ENCODE measurements at places on chromosomes 11 and 22. TPM values are rescaled to one million over a fixed set of nuclear protein-coding genes. Genes with fewer than 3 reads are reported as not detected.
A peak's percentile ranks its signal among the peaks of the same experiment; 100 is the strongest.

DNA sequence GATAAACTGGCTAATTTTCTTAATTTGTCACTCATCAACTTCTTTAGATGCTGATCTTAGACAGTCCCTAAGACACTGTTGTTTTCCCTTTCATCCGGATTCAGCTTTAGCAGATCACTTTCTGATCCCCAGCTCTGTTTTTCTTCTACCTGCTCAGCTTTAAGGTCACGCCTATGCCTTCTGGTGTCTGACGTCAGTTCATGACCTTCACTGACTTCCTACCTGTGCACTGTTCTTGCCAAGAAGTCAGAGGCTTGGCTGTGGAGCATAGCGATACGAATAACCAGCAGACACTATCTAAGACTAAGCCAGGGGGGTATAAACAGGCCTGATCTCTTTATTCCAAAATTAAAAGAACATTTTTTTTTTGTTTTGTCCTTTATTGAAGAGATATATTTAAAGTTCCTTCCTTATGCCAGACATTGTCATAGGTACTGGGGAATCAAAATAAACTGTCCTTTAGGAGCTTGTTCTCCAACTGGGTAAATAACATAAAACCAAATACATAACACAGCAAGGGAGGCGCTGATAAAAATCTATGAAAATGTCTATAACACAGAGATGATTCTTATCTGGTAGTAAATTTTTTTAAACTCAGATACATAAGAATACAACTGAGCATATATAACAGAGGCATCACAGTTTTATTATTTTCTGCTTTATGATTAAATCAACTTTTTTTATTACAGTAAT lies 352.2 kb upstream of the CTSC start:
- H3K27me3 ChIP-seq, result no peaks in the 10 kb centered on the region
- H3K36me3 ChIP-seq, result no peaks in the 10 kb centered on the region
- DNase-seq, result no peak

DNA sequence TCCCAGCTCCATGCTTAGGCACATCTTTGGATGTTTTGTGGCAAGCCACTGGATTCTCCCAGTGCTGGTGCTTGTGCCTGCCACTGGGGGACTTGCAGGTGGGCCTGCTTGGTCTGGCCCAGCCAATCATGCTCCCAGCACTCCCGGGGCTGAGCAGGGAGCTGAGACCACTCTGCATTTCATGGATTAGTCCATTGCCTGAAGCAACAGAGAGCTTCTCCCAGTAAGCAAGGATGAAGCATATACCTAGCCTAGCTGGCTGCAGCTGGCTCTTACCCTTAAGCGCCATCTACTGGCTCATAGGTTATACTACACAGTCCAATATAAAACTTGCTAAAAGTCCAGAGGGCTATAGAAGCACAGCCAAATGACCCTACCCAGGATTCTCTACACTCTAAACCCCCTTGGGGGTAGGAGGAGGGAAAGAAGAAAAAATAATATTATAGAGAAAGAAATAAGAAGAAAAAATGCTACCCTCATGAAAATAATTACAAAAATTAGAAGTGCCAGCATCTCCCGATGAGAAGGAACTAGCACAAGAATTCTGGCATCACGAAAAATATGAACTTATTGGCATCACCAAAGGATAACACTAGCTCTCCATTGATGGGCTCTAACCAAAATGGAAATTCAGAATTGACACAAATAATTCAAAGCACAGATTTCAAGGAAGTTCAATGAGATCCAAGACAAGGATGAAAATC lies 275.3 kb downstream of the C11orf87 start:
- H3K36me3 ChIP-seq, result no peaks in the 10 kb centered on the region
- H3K27me3 ChIP-seq, result no peaks in the 10 kb centered on the region
- H3K27ac ChIP-seq, result no peak overlapping the region
- no peak overlapping the region for H3K4me3 ChIP-seq

GRCh38 chr11:101889767-101890166 lies 25.0 kb upstream of the CEP126 start:
- H3K27ac ChIP-seq, result no peak overlapping the region
- no peaks in the 10 kb centered on the region for H3K36me3 ChIP-seq
- H3K4me1 ChIP-seq, result no peaks in the 10 kb centered on the region
- no peaks in the 10 kb centered on the region for H3K27me3 ChIP-seq
- H3K4me3 ChIP-seq, result no peak overlapping the region

DNA sequence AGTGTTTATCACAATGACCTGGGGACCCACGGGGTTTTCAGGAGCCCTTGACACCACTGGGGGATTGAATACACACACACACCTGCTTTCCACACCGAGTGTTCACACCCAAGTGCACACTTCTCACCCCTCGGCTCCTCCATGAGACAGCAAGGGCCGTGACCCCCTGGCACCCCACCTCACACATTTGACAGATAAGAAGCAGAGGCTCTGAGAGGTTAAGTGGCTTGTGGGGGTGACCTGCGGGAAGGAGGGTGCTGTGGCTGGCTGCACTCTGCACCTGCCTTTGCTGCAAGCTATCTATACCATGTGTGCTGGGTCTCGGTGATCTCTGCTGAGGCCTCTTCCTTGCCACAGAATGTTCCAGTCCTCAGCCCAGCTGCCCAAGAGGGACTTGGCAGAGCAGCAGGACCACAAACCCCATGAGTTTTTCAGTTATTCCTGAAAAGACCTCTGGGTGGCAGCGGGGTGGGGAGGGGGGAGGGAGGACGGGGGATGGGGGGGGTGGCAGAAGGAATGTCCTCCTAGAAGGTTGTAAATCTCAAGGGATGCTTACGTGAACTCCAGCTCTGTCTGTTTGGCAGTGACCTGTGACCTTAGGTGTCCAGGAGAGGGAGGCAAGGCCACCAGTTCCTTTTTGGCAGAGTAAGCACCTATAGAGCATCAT lies 47.9 kb upstream of the RFPL3 start:
- no peak overlapping the region for H3K27ac ChIP-seq
- H3K4me1 ChIP-seq, result no peaks in the 10 kb centered on the region

- no peak overlapping the region for H3K4me3 ChIP-seq
- H3K4me1 ChIP-seq, result no peaks in the 10 kb centered on the region
- no peak overlapping the region for H3K27ac ChIP-seq
- no peak for DNase-seq
- H3K36me3 ChIP-seq, result no peaks in the 10 kb centered on the region
Observed at GRCh38 chr11:120698918-120699317, 187.4 kb downstream of the GRIK4 start.

DNA sequence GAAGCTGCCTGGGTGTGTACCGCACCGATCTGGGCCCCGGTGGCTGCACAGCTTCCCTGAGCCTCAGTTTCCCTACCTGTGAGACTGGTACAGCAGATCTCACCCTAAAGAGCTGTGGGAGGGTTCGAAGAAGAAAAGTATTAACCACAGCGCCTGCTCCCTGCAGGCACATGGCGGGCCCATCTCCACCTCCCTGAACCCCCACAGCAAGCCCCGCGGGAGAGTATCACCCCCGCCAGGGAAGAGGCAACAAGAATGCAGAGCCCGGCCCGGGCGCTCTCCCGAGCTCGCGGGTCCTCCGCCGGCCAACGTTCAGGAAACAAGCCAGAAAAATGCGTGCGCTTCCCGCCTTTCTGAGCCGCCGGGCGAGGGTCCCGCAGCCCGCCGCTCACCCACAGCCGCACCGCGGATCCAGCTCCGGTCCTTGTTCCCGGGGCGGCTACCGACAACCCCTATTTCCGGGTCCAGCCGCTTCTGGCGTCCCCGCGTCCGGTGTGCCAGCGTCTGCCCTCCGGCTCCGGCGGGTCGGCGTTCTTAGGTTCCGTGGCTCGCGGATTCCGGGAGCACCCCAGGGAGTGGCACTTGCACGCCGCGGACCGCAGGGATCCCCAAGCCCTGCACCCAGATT lies at the start of gene TOP3B:
Gene TOP3B, minus strand, starts transcription at position 450 of the 628 bp plus-strand sequence. CDS start 7,078 bp downstream, outside the sequence.
- H3K27me3 ChIP-seq, result no peaks in the 10 kb centered on the region
- H3K4me3 ChIP-seq, result peak within 1 kb of the TSS; percentile 88
- H3K4me1 ChIP-seq, result peaks cover 16% of the 10 kb centered on the region
- DNase-seq, result peak; percentile 88
- H3K36me3 ChIP-seq, result peaks cover 6% of the 10 kb centered on the region

GRCh38 chr11:72776844-72777754 lies 16.7 kb downstream of the STARD10 start:
- no peak overlapping the region for H3K4me3 ChIP-seq
- H3K27ac ChIP-seq, result peak overlapping the region; percentile 4
- DNase-seq, result no peak
- H3K27me3 ChIP-seq, result no peaks in the 10 kb centered on the region
- H3K36me3 ChIP-seq, result no peaks in the 10 kb centered on the region
- H3K4me1 ChIP-seq, result peaks cover 46% of the 10 kb centered on the region

- H3K27me3 ChIP-seq, result no peaks in the 10 kb centered on the region
- H3K4me1 ChIP-seq, result peaks cover 33% of the 10 kb centered on the region
- peaks cover 78% of the 10 kb centered on the region for H3K36me3 ChIP-seq
Observed at GRCh38 chr11:75277991-75278790, 37.6 kb downstream of the TPBGL start.

DNA sequence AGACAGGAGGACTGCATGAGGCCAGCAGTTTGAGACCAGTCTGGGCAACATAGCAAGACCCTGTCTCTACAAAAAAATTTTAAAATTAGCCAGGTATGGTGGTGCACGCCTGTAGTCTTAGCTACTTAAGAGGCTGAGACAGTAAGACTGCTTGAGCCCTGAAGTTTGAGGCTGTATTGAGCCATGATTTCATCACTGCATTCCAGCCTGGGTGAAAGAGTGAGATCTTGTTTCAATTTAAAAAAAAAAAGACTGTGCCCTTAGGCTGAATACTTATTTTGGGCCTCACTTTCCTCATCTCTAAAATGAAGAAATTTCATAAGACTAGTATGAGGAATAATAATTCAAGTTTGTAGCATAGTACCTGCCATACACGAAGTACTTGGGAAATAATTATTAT lies 6.9 kb downstream of the AQP11 start:
- no peak overlapping the region for H3K4me3 ChIP-seq
- DNase-seq, result no peak
- no peaks in the 10 kb centered on the region for H3K27me3 ChIP-seq
- H3K4me1 ChIP-seq, result no peaks in the 10 kb centered on the region
- no peaks in the 10 kb centered on the region for H3K36me3 ChIP-seq
- H3K27ac ChIP-seq, result no peak overlapping the region

DNA sequence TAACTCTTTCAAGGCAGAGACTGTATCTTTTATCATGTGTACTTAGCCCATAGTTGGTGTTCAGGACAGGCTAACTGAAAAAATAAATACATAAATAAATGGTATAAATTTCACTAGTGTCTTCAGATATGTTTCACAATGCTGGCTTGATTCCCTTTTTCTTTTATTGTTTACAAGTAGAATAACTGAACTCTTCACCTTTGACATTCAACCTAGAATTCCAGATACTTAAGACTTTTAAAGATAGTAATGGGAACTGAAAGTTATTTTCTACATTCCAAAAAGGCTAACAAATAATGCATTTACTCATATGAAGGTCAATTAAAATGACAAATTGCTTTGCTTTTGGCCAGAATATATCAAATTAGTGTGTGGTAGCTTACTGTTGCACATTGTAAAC lies 411.3 kb upstream of the TENM4 start:
- no peaks in the 10 kb centered on the region for H3K4me1 ChIP-seq
- H3K36me3 ChIP-seq, result no peaks in the 10 kb centered on the region
- no peak overlapping the region for H3K4me3 ChIP-seq
- H3K27me3 ChIP-seq, result no peaks in the 10 kb centered on the region
- H3K27ac ChIP-seq, result no peak overlapping the region

DNA sequence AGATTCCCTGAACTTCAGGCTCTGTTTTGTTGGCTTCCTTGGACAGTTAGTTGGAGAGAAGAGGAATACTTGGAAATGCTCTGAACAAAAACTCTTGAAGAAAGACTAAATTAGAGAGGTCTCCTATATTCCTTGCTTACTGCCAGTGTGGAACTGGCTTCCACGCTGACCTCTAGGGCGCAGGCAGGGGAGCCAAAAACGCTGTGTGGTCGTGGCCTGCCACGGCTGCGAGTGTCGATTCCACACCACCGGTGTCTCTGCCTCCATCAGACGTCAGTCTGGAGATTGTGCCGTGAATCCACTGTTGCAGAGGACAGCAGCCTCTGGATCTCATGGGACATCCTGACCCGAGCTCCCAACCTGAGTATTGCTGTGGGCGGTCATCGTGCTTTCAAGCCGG lies 37.5 kb upstream of the RAB1B start:
- H3K4me3 ChIP-seq, result no peak overlapping the region
- no peak for DNase-seq
- H3K27ac ChIP-seq, result no peak overlapping the region
- H3K27me3 ChIP-seq, result no peaks in the 10 kb centered on the region
- H3K36me3 ChIP-seq, result peaks cover 27% of the 10 kb centered on the region

DNA sequence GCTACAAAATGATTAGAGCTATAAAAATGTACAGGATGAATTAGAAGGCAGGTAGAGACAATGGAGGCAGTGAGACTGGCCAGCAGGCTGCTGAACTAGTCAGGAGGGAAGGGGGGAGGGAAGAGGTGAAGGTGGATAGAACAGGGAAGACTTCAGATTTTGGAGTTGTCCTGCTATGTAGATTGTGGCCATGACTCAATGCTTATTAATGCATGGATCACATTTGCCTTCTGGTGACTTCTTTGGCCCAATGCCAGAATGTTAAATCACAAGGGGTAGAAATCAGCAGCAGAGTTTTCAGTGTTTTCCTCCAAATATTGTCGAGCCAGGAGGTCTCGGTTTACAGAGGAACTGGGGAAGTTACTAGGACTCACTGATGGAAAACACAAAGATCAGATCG lies 346.6 kb downstream of the AASDHPPT start:
- no peaks in the 10 kb centered on the region for H3K36me3 ChIP-seq
- no peak overlapping the region for H3K27ac ChIP-seq
- no peak overlapping the region for H3K4me3 ChIP-seq
- no peak for DNase-seq
- H3K27me3 ChIP-seq, result no peaks in the 10 kb centered on the region

The RASD2 gene
- total RNA-seq, result 1.9 TPM

The ANGPTL5 gene
- 0.44 TPM for total RNA-seq

The DAGLA gene
- total RNA-seq, result 5.2 TPM

The MRGPRE gene
- total RNA-seq, result not detected

Data from upper lobe of left lung (tissue), 6 donors.